ENCODE measurements at places on chromosomes 1 and 21.

DNA sequence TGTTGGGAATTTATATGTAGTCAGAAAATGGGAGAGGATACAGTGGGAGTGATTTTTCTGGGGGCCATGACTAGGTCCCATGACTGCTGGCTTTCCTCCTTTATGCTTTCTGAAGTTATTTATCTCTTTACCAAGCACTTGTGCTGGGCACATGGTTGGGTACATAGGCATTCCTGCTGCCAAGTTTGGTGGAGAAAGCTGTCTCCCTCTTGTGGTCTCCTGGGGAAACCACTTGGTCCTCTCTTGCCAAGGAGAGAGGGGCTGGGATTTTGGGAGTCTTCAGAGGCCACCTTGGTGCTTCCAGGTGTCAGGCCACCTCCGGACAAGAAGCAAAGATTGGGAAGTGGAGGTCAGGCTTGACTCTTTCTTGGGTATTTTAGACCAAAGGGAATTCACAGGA is 120.2 kb upstream of the KCNE2 start:
- no peak for DNase-seq

DNA sequence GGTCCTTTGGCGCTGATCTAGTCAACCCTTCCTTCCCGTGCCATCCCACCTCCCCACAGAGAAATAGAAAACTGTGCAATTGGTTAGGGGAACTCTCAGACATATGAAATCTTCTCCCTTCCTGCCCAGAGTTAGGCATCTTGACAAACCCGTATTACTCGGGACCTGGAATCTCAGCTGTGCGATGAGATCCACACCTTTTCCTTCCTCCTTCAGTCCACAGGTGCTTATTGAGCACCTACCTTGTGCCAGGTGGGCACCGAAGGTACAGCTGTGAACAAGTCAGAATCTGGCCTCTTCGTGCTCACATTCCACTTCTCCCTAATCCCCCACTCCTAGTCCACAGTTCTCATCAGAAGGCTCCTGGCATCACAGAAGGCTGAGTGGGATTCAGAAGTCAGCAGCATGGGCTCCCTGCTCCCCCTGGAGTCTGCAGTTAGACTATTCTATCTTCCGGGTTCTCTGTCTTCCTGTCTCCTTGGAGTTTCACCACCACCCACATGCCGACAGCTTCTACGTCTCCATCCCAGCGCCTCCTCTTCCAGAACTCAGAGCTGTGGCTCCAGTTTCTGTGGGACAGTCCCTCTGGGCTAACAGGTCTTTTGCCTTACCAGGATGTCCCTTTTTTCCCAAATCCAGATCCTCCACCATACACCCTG is 23.0 kb downstream of the KNCN start:
- DNase-seq: no peak

- no peak for DNase-seq
Measured at GRCh38 chr1:60402816-60403215, 329.2 kb upstream of the C1orf87 start.

GRCh38 chr1:184424157-184424556 is 37.3 kb downstream of the C1orf21 start:
- no peak for DNase-seq

GRCh38 chr1:87669674-87670073 is 341.0 kb downstream of the LMO4 start:
- no peak for DNase-seq

- no peak for DNase-seq
Measured at GRCh38 chr1:190507357-190507756, 29.7 kb upstream of the BRINP3 start.

- no peak for DNase-seq
Measured at GRCh38 chr1:193634470-193634869, 448.1 kb upstream of the B3GALT2 start.

DNA sequence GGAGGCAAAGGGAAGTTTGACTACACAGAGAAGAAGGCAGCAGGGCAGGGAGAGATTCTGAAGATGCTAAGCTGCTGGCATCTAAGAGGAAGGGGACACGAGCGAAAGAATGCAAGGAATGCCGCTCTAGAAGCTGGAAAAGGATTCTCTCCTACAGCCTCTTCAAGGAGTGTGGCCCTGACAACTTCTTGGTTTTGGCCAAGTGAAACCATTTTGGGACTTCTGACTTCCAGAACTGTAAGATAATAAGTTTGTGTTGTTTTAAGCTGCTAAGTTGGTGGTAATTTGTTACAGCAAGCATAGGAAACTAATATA is 28.5 kb downstream of the MGST3 start:
- no peak for DNase-seq

- no peak for DNase-seq
Measured at GRCh38 chr1:77744576-77744975, 15.1 kb downstream of the USP33 start.

DNA sequence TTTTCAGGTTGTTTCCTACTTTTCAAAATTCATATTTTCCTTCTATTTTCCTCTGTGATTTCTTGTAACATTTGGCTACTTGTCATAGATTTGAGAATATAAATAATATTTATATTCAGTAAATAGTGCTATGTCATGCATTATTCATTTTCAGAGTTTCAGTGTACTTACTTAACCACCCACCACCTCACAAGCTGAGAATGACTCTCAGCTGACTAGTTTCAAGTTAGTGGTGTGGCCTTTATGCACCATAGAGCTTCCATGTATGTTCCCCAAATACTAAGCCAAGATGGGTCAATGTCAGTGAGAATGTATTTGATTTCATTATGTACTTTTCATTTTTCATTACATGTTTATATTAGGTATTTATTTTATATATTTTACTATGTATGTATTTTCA is 56.9 kb upstream of the RGS1 start:
- no peak for DNase-seq

GRCh38 chr1:70528590-70529333 is 117.7 kb downstream of the CTH start:
- DNase-seq: no peak

DNA sequence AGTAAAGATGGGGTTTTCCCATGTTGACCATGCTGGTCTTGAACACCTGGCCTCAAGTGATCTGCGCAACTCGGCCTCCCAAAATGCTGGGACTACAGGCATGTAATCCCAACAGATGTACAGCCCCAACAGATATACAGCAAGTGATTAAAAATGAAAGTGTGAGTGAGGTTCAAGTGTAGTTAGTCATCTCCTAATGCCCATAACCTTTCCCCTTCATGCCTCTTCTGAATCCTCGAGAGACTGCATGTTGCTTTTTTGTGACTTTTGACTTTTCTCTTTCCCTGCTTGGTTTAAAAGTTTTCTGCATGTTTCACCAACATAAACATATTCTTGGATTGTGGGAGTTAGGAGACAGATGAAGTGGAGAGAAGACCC is 31.2 kb downstream of the KCNK2 start:
- no peak for DNase-seq

- DNase-seq: no peak
Measured at GRCh38 chr1:93499533-93499932, 51.6 kb downstream of the FNBP1L start.

DNA sequence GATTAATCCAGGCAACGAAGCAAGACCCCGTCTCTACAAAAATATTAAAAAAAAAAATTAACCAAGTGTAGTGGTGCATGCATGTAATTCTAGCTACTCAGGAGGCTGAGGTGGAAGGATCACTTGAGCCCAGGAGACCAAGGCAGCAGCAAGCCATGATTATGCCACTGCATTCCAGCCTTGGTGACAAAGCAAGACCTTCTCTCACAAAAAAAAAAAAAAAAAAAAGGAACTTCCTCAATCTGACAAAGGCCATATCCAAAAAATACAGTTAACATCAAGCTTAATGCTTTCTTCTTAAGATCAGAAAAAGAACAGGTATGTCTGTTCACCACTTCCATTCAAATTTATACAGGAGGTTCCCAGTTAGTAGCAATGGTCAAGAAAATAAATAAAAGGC is 54.4 kb downstream of the EVI5 start:
- DNase-seq: no peak

DNA sequence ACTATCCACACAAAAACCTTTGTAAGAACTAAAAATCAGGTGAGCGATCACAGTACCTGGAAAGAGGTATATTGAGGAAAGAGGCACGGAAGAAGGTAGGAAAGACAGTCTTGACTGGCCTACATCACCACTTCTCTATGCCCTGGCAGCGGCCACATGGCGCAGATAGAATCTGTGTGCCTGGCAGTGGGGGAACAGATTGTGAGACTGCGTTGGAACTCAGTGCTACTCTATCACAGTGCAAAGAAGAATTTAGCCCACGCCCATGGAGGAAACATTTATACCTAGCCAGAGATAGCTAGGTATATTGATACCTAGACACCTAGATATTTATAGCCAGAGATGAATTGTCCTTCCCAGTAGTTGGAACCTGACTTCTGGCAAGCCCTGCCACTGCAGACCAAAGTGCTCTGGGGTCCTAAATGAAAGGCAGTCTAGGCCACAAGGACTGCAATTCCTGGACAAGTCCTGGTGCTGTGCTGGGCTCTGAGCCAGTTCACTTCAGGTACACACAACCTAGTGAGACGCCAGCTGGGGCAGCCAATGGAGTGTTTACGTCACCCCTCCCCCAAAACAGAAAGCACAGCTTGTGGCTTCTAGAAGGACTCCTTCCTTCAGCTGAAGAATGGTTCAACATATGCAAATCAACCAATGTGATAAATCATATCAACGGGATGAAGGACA is 51.9 kb downstream of the DHX9 start:
- no peak for DNase-seq

DNA sequence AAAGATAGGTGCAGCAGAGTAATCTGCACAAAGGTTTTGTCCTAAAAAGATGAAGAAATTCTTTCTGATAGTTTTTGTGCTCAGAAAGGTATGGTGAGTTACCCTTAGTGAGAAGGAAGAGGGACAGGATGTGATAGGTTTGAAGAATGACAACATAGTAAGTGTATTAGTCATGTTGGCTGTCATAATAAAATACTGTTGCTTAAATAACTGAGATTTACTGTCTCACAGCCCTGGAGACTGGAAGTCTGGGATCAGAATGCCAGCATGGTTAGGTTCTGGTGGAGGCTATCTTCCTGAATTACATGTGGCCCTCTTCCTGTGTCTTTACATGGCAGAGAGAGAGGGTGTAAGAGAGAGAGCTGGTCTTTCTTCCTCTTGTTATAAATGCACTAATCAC is 965.2 kb downstream of the TTLL7 start:
- no peak for DNase-seq

DNA sequence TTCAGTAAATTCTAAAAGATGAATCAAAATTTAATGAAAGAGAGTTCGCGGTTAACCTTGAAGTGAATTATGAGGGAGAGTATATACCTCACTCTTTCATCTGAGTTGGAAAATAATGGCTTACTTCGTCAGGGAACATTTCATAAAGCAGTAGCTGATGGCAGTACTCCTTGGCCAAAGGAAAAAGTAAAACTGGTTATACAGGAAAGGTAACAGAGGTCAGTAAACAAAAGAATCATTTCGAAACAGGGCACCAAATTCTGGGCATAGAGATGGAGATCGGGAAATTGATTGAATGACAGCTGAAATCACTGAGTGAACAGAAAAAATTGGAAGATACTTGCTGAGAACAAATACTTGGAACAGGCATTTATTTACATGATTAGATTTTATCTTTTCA is 199.0 kb downstream of the OLFM3 start:
- no peak for DNase-seq

DNA sequence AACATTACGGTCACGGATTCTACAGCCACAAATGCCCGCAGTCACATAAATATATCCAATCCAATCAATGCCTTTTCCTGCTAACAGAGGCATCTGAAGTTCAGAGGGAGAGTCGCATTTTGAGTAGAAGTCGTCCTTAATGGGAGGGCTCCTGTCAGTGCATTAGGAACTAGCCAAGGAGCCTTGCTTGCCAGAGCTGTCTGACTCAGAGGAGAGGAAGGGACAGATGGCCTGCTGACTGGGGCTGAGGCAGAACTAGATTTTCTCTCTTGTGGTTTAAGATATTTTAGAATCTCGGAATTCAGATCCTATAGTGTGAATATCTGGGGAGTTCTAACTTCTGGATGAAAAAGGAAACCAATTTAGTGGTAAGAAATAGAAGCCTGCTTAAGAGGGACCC is 10.6 kb downstream of the XKR8 start:
- no peak for DNase-seq

DNA sequence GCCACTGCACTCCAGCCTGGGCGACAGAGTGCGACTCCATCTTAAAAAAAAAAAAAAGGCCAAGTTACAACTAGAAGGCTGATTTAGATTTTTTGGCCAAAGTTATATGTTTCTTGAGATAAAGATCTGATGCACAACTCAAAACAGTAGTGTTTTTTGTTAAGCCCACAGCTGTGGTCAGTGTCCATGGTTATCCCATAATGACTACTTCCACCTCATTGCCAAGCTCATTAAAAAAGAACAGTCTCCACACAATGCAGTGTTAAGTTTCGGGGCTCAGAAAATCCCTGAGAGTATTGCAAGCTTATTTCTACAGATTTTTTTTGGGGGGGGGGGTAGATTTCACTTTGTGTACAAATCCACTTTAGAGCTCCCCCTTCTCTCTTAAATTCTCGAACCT is 120.5 kb downstream of the RUNX1 start:
- DNase-seq: no peak

GRCh38 chr1:210428696-210429095 is 100.0 kb downstream of the HHAT start:
- no peak for DNase-seq

DNA sequence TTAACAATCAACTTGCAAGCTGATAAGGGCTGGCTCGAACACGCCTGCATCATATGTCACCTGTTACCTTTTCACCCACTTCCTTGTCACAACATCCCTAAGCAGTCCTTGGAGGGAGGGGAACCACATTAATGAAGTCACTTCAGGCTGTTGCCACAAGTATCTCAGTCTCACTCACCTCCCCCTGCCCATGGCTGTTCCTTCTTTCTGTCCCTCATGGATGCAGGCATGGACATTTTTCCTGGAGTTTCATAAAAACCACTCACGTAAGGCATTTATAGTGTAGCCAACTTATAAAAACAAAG is 76.8 kb upstream of the ANGPTL1 start:
- peak; percentile 19 for DNase-seq

DNA sequence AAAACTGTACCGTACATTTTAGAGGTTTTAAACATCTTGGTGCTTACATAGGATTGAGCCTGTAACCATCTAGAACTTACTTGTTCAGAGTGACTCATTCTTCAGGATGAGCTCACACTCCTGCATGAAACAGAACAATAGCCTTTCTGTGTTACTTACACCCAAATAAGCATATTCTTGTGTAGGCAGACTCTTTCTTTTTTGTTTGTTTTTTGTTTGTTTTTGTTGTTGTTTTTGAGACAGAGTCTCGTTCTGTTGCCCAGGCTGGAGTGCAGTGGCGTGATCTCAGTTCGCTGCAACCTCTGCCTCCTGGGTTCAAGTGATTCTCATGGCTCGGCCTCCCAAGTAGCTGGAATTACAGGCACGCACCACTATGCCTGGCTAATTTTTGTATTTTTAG is 3.8 kb upstream of the CA6 start:
- no peak for DNase-seq

- DNase-seq: no peak
Measured at GRCh38 chr1:100502052-100502792, 35.7 kb upstream of the GPR88 start.

All from coronary artery (tissue), 2 donors.